ENCODE measurements at places on chromosomes 4 and X.

DNA sequence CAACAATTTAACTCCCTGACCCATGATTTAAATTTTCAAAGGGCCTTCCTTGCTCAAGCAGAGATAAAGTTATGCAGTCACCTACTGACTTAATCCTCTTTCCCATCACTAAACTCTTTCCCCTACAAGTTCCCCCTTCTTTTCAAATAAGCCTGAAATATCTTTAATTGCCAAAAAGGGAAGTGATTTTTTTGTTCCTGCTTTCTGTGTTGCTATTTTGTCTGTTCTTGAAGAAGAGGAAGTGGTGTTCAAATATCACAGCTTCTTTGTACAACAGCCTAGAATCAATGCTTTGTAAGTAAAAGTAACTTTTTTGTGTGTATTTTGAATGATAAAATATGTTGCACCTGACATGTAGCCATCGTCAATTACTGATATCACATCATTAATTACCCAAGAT is 595.9 kb downstream of the CENPC start:
- no peak overlapping the region for H3K4me3 ChIP-seq
- no peak for DNase-seq
- no peaks in the 10 kb centered on the region for H3K36me3 ChIP-seq
- no peaks in the 10 kb centered on the region for H3K4me1 ChIP-seq
- H3K27ac ChIP-seq, result no peak overlapping the region

DNA sequence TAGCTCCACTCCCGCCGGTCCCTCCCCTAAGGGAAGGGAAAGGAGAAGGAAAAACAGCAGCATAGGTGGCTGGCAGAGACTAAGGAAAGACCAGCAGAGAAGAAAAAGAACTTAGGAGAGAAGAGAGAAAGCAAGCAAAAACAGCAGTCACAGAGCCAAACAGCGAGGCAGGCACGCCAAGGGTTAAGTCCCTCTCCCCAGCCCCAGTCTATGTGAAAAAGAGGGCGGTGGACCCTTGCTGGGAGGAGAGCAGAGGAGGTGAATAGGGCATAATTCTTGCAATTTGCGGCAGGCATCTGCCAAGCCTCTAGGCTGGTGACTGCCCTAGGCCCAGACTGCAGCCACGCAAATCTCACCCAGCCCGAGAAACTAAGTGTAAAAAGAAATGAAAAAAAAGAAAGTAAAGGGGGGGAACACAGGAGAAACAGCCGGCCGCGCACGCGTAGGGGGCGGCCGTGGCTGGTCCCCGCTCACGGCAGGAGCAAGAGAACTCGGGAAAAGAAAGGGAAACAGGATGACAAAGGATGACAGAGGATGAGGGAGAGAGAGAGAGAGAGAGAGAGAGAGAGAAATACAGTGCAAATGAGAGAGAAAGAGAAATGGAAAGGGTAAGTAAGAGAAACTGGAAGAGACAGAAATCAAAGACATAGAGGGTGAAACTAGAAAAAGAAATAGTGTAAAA is 48.6 kb downstream of the MAGEA9 start:
- no peak overlapping the region for H3K27ac ChIP-seq
- no peaks in the 10 kb centered on the region for H3K27me3 ChIP-seq
- no peak for DNase-seq
- peak overlapping the region; percentile 41 for H3K4me3 ChIP-seq
- H3K36me3 ChIP-seq, result no peaks in the 10 kb centered on the region

DNA sequence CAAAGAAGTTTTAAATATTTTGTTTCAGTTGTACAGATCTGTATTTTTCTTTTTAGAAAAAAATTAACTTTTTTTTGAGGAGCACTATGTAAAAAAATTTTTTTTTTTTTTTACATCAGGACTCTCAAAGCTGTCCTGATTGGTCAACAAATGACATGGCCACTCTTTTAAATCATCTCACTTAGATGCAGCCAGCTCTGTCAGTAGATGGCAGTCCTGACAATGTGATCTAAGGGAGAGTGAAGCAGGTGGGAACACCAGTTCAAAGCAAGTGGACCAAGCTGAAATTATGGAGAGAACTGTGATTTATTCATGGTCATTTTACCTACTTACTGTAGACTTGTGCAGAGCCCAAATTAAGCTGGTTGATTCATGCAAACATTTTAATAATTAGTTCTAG is 174.7 kb upstream of the GPRIN3 start:
- no peaks in the 10 kb centered on the region for H3K4me1 ChIP-seq
- no peaks in the 10 kb centered on the region for H3K27me3 ChIP-seq
- no peak overlapping the region for H3K27ac ChIP-seq
- no peaks in the 10 kb centered on the region for H3K36me3 ChIP-seq
- no peak for DNase-seq
- H3K4me3 ChIP-seq, result no peak overlapping the region

DNA sequence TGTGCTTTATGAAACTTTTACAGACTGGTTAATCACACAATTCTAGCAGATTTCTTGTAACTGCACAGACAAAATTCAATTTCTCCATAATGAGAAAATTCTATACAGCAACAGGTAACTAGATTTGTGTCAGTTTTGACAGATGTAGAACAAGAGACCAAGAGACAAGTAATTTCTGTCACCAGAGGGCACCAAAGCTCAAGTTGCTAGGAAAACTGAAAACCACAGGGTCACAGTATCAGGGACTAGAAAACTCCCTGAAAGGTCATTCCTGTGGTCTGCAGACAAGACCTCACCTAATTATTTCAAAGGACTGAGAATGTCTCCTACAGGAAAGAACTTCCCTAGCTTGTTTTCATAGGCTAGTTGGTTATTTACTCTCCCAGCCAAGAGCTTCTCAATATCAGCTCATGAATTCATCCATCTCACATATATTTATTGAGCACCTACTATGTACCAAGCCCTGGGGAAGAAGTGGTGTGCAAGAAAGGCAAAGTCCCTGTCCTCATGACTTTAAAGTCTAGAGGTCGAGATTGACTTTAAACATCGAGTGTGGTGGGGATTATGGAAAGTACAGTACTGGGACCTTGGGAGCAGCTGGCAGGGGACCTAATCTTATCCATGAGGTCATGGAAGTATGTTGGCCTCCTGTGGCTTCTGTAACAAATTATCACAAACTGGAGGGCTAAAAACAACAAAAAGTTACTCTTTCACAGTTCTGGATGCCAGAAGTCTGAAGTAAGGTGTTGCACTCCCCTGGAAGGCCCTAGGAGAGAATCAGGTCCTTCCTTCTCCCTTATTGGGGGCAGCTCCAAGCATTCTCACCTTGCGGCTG is 47.8 kb upstream of the SETD7 start:
- no peaks in the 10 kb centered on the region for H3K27me3 ChIP-seq
- DNase-seq, result no peak
- peaks cover 7% of the 10 kb centered on the region for H3K4me1 ChIP-seq
- no peak overlapping the region for H3K27ac ChIP-seq
- H3K4me3 ChIP-seq, result no peak overlapping the region

DNA sequence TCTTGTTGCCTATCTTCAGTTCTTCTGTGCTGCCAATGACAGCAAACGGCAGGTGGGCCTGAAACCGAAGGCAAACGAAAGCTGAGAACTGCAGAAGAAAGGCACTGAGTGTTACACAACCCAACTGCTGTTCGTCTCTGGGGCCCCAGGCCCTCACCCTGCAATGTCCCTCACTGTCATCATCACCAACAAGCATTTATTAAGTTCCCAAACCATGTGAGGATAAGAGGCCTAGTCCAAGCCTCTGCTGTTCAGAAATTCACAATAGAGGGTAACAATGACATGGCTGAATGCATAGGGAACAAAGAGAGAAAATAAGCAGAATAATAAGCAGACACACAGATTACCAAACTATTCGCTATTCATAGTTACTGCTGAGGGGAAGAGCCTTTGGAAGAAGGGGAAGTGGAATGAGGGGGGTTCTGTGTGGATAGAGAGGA is 34.5 kb upstream of the NKRF start:
- H3K4me3 ChIP-seq, result no peak overlapping the region
- H3K4me1 ChIP-seq, result no peaks in the 10 kb centered on the region
- DNase-seq, result no peak
- no peaks in the 10 kb centered on the region for H3K27me3 ChIP-seq
- no peak overlapping the region for H3K27ac ChIP-seq
- H3K36me3 ChIP-seq, result no peaks in the 10 kb centered on the region

GRCh38 chrX:77936299-77936698 is 25.8 kb downstream of the ATP7A start:
- no peaks in the 10 kb centered on the region for H3K36me3 ChIP-seq
- no peak overlapping the region for H3K4me3 ChIP-seq
- DNase-seq, result no peak
- no peaks in the 10 kb centered on the region for H3K27me3 ChIP-seq
- no peaks in the 10 kb centered on the region for H3K4me1 ChIP-seq
- H3K27ac ChIP-seq, result no peak overlapping the region

DNA sequence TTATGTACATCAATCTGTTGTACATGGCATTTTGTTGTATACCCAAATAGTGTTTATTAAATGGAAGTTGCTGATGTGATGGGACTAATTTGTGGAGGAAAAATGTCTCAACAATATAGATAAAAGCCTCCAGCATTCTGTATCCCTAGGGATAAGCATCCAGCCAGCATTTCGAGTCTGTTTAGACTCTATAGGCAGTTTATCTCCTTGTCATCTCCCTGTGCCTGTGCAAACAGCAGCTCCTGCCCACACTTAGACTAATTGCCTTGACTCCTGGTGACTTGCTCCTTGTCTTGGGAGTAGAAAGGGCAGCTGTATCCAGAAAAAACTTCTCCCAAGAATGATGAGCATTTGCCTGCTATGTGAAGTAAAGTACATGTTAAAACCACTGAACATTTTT is 83.8 kb downstream of the DOCK11 start:
- H3K4me1 ChIP-seq, result no peaks in the 10 kb centered on the region
- H3K36me3 ChIP-seq, result no peaks in the 10 kb centered on the region
- DNase-seq, result no peak

DNA sequence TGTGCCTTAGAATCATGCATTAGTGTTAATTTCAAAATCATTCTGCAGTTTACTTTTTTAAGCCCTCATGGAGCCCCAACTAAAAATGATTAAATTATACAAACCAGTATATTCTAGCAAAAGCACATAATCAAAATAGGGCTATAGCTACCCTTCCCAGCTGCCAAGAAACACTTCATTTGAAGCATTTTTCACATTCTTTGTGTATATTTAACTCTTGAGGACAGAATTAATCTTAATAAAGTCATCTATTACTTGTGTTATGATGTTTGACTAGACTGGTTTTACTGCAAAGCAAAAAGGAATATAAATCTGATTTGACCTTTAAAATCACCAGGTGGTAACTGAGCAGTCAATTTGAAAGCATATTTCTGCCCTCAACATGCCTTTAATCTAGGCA is 145.1 kb downstream of the PRDM5 start:
- no peaks in the 10 kb centered on the region for H3K36me3 ChIP-seq
- H3K27ac ChIP-seq, result no peak overlapping the region

DNA sequence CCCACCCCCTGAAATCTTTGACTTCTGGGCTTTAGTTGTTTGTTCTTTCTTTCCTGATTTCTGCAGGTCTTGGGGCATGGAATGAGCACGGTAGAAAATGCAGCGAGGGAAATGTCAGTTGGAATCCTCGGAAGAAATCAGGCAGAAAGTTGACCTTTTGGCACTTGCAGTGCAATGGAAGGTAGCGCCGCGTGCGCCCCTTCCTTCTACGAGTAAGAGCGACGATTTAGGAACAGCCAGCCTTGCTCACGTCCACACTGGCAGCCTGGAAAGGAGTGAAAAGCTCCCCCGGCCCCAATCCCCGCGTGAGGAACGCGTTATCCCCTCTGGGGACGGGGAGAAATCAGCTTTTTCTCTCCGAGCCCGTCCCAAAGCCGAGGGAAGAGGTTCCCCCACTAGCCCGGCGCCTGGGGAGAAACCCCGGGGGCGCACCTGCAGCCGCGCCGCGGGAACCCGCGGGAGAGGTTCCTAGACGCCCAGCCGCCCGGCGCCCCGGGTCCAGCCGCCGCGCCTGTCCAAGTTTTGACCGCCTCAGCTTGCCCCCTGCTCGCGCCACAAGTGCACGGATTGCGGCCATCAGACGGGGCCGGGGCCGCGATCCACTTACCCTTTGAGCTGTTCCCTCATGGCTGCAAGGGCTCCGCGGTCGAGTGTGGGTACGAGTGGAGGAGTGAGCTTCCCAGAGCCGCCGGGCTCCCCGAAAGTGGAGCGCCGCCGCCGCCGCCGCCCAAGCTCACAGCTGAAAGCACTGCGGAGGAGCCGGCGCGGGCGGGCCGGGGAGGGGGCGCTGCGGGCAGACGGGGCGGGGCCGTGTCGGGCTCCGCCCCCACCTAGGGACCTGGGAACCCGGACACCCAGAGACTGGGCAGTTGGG is 194.6 kb upstream of the FTHL17 start:
- H3K4me1 ChIP-seq, result no peaks in the 10 kb centered on the region
- no peaks in the 10 kb centered on the region for H3K27me3 ChIP-seq
- peak; percentile 64 for DNase-seq
- H3K27ac ChIP-seq, result peak overlapping the region; percentile 41
- peak overlapping the region; percentile 59 for H3K4me3 ChIP-seq

DNA sequence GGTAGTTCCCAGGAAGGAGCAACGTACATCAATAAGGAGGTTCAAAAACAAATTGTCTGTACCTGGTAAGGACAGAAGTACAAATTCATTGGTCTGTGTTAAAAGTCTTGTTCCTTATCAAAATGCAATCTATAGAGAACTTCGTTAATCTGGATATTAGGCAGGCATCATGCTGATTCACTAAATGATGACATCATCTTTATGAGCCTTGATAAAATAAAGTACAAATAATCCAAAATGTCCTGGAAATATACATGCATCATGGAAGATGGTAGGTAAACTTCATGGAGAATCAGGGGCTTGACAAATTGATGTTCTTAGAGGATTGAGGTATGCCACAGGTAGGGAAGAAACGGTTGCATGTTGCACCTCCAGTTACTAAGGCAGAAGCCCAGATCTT is 433.9 kb downstream of the TRIML1 start:
- H3K27me3 ChIP-seq, result no peaks in the 10 kb centered on the region
- H3K36me3 ChIP-seq, result no peaks in the 10 kb centered on the region
- H3K27ac ChIP-seq, result no peak overlapping the region
- H3K4me3 ChIP-seq, result no peak overlapping the region
- DNase-seq, result no peak
- H3K4me1 ChIP-seq, result no peaks in the 10 kb centered on the region

- H3K4me3 ChIP-seq, result no peak overlapping the region
- no peaks in the 10 kb centered on the region for H3K4me1 ChIP-seq
- no peaks in the 10 kb centered on the region for H3K36me3 ChIP-seq
- no peak overlapping the region for H3K27ac ChIP-seq
- no peak for DNase-seq
Observed at GRCh38 chrX:34365471-34365870, 233.4 kb upstream of the FAM47A start.

DNA sequence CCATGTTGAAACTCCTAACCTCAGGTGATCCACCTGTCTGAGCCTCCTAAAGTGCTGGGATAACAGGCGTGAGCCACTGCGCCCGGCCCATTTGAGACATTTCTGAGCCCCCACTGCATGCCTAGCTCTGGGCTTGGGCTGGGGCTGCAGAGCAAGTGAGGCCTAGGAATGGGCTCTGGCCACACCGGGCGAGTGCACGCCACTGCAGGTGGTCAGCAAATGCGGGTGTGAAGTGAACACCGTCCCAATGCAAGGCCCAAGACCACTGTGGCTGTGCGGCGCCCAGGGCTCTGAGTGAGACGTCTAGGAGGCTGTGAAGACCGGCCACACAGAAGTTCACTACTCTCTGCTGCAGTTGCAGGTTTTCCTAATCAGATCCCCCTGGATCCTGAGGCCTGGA is 9.5 kb downstream of the SH3TC1 start:
- peaks cover 26% of the 10 kb centered on the region for H3K27me3 ChIP-seq
- H3K27ac ChIP-seq, result no peak overlapping the region
- no peaks in the 10 kb centered on the region for H3K36me3 ChIP-seq
- no peaks in the 10 kb centered on the region for H3K4me1 ChIP-seq
- no peak for DNase-seq

All from tibial artery (tissue), 4 donors.